ENCODE measurements at places on chromosomes 1 and 21.

DNA sequence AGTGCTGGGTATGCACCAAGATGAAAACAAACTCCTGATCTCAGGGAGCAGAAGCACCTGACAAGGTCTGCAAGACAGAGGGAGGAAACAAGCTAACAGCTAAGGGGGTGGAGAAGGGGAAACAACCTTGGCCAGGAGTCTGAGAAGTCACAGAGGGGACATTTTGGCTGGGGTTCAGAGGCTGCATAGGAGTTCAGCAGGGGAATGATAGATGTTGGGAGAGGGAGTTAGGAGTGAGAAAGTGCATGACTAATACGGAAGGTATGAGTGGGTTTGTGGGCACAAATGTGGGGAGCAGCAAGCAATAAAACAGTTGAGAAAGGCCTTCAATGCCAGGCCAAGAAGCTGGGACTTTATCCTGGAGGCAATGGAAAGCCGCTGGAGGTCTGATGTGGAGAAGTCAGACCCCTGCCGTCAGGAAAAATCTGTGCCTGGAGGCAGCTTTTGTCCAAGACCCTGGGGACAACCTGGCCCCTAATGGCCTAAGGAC, 16.4 kb downstream of the EPHA2 start:
- DNase-seq, result no peak

DNA sequence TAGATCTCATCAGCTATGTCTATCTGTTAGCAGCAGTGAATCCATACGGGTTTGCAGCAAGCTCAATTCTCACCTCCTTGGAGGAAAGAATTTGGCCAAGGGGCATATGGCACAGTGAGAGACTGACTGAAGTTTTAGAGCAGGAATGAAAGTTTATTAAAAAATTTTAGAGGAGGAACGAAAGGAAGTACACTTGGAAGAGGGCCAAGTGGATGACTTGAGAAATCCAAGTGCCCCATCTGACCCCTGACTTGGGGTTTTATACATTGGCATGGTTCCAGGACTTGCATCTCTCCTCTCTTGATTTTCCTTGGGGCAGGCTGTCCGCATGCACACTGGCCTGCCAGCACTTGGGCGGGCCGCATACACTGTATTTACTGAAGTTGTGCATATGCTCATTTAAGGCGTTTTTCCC, 9.2 kb upstream of the OSBPL9 start:
- DNase-seq, result no peak

DNA sequence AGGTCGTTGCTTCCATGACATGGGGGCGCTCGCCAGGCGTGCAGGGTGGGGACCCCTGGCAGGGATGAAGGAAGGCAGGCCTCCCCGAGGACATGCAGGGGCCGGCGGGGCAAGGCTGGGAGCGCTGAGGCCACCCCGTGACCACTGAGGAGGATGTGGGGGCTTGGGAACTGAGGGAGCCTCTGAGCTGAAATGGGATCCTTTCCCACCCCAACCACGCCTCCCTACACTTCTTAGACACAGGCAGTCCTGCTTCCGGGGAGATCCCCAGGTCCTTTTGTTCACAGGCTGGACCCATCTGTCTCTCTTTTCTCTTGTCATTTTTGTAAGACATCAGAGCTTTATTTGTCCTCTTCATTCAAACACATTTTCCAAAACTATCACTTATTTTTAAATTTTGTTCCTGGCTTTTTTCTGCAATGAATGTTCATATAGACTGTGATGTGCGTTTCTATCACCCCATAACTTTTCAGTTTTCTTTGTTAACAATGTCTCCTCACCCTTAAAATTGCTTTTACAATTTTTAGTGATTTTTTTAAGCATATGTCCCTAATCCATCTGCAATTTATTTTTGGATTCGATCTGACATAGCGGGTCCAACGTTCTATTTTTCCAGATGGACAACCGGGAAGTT, 156.7 kb upstream of the BACE2 start:
- DNase-seq, result no peak

- no peak for DNase-seq
These were observed 62.1 kb downstream of the CACNA1E start for GRCh38 chr1:181545395-181545794.

DNA sequence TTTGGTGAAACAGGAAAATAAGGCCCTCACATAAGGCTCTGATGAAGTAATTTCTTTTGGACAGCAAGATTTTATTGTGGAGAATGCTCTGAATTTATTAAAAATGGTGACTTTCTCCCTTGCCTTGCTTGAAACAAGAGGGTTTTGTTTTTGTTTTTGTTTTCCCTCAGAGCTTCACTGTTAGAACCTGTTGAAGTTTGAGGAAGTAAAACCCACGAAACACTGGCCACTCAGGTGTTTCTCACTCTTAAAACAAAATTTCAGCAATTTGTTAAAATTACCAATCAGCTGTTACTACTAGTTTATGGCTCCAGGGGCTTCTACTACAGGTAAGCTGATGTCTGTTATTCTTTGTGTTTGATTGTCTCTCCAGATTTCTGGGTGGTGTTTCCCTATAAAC, 112.6 kb upstream of the B3GALT2 start:
- DNase-seq, result no peak

GRCh38 chr1:228156515-228156881, 6.8 kb downstream of the GJC2 start:
- no peak for DNase-seq

GRCh38 chr1:43618521-43619313, 31.2 kb upstream of the KDM4A start:
- DNase-seq, result no peak

GRCh38 chr1:88801575-88802208, 89.7 kb downstream of the GTF2B start:
- DNase-seq, result no peak

Data from nucleus accumbens (tissue), 56 donors.